ENCODE measurements at places on chromosomes 4 and X.
A peak's percentile ranks its signal among the peaks of the same experiment; 100 is the strongest.

DNA sequence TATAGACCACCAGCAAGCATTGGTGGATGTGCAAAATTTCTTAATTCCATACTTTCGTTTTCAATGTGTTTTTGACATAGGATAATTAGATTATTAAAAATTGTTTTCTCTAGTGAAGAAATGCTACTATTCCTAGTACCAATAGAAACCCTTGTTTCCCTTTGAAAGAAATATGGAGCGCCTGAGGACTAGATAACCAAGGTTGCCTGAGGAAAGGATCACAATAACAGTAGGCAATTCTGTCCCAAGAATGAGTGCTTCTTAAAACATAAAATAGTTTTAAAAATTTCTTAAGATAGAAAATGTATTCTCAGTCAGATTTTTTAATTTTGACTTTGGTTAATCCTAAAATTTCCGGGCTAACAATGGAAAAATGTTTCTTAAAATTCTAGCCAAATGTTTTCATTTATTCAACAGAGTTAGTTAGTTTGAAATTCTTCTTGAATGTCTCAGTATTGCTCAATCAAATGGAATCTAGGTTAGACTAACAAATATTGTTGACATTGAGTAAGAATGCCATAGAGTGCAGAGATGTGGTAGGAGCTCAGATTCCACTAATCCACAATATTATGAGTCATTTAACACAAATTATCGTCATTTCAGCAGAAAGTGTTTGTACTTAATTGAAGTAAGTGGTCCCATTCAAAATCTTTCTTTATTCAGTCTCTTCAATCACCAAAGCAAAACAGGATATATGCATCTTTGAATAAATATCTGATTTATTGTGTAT, 666.0 kb downstream of the GRID2 start:
- peak; percentile 64 for DNase-seq

GRCh38 chr4:158865520-158866177, 96.8 kb downstream of the FNIP2 start:
- no peak for DNase-seq

DNA sequence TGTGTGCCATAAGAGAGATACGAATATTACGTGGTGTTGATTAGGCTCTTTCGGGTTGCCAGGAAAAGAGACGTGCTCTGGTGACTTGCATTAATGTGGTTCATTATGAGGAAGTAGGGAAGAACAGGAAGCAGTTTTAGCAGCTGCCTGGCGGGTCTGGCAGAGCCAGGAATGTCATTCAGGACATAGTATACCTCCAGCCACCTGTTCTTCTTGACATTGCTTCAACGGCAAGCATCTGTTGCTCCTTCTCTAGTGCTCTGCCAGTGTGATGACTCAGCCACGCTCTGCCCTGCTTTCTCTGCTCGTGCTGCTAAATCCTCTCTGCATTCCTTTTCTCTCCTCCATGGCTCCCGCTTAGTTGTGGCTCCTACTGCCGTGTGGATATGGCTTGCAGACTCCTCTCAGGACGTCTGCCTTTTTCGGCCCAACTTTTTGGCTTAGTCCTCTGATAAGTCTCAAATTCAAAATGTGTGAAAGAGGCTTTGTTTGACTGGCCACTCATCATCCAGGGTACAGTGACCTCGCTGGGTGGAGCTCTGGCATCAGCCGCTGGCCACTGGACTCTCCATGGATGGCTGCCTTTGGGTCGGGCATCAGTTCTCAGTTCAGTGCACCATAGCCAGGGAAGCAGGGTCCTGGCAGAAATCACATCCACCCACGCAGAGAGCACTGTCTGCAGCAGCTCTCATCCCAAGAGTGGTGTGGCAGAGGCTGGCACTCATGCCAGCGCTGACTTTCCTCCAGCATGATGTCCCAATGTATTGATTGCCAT, 89.3 kb upstream of the KLF3 start:
- peak; percentile 38 for DNase-seq

- DNase-seq: no peak
Measured at GRCh38 chr4:11719879-11720278, 291.2 kb upstream of the HS3ST1 start.

- peak; percentile 96 for DNase-seq
Measured at GRCh38 chr4:1082215-1083182, 30.9 kb downstream of the RNF212 start.

- DNase-seq: no peak
Measured at GRCh38 chr4:108465886-108466500, 154.4 kb upstream of the RPL34 start.

GRCh38 chr4:149735796-149736195, 79.8 kb downstream of the IQCM start:
- no peak for DNase-seq

GRCh38 chrX:3119376-3119775, 78.1 kb downstream of the ARSF start:
- no peak for DNase-seq

DNA sequence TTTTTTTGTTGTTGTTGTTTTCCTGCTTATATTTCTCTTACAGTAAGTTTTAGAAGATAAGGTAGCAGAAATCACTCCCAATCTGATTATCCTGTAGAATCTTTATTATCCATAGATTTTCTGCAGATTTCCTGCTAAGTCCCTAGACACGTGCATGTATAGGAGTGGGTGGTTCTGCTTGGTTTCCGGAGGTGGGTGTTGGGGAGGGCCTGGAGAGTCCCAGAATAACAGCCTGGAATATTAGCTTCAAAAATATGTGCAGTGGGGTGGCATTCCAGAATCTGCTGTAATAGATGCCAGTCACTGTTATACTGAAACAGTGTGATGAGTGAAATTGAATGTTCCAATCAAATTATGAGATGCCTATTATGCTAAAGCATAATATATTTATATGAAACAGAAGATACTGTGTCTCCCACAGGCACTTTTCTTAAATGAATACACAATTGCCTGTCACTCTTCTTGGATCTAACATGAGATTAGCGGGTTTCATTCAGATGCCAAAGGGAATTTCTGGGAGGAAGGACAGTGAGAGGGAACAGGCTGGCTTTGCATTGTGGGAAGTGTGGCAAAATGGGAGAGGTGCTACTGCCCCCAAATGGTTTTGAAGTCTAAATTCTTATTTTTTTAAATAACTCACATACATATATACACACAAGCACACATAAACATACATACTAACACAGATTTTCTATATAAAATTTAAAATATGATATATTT, 37.6 kb downstream of the C4orf50 start:
- no peak for DNase-seq

DNA sequence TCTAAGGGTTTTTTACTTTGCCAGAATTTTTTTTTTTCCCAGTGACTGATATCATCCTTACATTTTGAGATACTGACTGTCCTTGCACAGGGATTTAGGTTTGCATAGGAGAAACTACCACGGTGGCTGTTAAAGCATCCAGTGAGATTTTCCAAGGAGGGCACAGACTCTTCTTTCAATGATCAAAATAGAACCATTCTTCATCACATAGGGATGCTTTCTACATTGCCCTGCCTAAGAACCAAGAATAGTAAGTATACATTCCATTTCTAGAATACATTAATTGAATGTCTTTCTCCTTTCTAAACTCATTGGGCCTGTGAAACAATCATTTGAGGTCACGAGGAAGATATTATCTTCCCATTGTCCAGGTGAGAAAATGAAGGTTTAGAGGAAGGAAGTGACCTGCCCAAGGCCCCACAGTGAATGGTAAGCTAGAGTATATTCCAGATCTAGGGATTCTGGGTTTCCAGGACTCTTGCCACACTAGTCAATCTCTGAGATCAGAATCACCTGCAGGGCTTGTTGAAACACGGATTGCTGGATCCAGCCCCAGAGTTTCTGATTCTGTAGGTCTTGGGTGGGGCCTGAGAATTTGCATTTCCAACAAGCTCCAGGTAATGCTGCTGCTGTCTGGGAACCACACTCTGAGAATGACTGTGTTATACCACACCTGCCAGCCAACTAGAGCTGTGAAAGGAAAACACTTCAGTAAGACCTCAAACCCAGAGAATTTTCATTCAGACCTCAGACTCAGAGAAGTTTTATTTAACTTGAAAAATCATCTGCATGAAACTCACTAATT, 17.7 kb upstream of the TMEM154 start:
- DNase-seq: no peak

GRCh38 chr4:184675821-184676492, 26.4 kb downstream of the PRIMPOL start:
- DNase-seq: no peak

- DNase-seq: peak; percentile 13
Measured at GRCh38 chr4:23333946-23334878, 555.6 kb downstream of the PPARGC1A start.
